ENCODE measurements at places on chromosomes 7 and 10.
A peak's percentile ranks its signal among the peaks of the same experiment; 100 is the strongest.

GRCh38 chr10:73229567-73229966 lies 17.5 kb downstream of the DNAJC9 start:
- no peak for DNase-seq

- no peak for DNase-seq
Measured at GRCh38 chr10:130439766-130440165, 303.6 kb downstream of the GLRX3 start.

GRCh38 chr7:88455696-88456095 lies 149.0 kb upstream of the STEAP4 start:
- DNase-seq = no peak

- DNase-seq = no peak
Measured at GRCh38 chr7:96415293-96415940, 93.5 kb upstream of the SLC25A13 start.

GRCh38 chr7:98107313-98107721 lies 655 bp downstream of the LMTK2 start:
- peak; percentile 18 for DNase-seq

DNA sequence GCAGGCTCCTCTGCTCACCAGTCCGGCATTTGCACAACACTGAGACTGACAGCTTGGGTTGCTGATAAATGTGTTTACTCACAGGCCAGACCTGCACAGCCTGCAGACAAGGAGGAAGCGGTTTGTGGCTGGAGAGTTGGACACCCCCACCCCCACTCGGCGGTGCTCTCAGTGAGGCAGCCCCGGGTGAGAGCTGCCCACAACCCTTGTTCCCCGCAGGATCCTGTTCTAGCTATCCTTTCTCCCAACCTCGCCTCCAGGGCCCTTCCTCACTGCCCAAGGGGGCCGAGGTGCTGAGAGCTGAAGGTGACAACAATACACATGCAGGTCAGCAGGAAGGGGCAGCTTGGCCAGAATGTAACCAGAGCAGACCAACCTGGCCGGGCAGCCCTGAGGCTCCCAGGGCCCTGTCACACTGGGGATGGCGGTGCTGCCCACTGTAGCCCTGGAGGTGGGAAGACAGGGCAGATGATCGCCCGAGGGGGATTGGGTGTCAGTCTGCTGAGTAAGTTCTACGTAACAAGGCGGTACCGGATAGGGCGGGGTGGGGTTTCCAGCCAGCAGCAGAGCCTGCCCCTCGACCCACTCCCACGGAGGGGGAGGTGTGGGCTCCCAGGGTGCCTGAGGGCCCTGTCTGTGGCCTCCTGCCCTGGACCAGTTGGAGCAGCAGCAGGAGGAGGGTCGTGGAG lies 2.1 kb upstream of the ADAM8 start:
- peak; percentile 67 for DNase-seq

- no peak for DNase-seq
Measured at GRCh38 chr7:17463511-17464085, 165.1 kb downstream of the AHR start.

DNA sequence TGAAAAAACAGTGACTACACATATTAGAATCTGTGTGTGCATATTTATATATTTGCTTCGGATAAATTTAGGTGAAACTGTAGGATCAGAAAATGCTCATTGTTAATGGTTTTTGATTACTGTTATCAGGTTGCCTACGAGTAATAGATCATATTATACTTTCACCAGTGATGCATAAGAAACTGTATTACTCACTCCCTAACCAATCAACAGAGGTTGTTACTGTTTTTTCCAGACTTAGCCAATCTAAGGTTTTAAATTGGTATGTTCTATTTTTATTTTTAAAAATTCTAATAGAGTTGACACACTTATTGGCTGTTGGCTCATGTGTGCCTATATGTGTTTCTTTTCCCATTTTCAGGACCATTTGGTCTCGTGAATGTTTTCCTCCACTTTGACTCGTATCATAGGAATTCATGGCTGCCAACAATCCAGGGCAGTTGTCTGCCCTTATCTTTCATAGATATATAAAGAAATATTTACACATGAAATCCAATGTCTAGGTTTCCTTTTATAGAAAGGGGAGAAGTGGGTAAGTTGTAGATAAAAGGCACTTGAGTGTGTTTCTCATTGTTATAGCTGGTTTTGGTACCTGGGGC lies 59.2 kb downstream of the ANLN start:
- DNase-seq = peak; percentile 70

DNA sequence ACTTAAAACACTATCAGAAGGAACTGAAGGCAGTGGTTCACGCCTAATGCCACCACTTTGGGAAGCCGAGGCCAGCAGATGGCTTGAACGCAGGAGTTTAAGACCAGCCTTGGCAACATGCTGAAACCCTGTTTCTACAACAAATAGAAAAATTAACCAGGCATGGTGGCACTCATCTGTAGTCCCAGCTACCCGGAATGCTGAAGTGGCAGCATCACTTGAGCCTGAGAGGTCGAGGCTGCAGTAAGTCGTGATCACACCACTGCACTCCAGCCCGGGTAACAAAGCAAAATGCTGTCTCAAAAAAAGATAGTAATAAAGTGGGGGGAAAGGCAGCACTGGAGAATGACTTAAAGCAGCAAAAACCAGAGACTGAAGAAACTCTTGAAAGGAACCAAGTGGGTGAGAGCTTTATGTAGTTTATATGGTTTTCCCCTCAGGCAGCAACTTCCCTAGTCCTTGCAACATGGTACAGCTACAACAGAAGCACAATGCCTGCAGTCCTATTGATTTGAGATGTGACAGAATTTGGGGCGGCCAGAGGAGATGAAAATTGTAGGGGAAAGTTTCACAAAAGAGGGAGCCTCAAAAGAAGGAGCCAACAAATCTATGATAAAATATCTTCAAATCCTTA lies 38.1 kb downstream of the GDI2 start:
- DNase-seq = no peak

GRCh38 chr10:14421941-14422340 lies 91.2 kb upstream of the FRMD4A start:
- DNase-seq = no peak

DNA sequence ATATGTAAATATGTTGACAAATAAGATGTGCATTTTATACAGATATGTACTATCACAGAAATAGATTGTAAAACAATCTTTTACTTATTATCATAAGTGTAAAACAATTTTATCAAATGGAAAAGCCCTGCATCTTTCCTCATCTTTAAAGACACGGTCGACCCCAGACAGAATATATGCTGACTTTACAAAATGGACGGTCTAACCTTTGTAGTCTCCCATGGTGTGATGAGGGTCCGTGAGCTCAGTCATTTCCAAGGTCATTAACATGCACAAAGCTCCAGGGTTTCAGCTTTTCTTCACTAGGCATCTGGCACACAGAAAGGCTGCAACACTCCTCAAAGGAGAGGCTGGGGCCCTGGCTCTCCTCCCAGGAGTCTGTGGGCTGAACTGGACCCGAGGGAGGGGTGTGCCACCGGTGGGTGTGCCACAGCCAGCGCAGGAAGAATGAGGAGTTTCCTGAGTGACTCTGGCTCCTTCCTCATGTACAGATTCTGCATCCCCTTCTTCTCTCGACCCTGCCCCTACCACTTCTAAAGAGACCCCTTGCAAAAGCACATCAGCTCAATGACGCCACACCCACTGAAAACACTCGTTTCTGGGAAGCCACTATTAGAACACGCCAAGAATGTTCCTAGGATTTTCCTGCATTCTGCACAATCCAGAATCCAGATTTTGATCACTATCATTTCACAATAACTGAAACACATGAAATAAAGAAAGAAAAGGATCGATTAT lies 26.2 kb upstream of the ABLIM1 start:
- peak; percentile 60 for DNase-seq

GRCh38 chr7:876972-877311 lies 588 bp downstream of the GET4 start:
- DNase-seq = peak; percentile 55

GRCh38 chr10:93181271-93182048 lies 107.8 kb downstream of the CYP26A1 start:
- no peak for DNase-seq

DNA sequence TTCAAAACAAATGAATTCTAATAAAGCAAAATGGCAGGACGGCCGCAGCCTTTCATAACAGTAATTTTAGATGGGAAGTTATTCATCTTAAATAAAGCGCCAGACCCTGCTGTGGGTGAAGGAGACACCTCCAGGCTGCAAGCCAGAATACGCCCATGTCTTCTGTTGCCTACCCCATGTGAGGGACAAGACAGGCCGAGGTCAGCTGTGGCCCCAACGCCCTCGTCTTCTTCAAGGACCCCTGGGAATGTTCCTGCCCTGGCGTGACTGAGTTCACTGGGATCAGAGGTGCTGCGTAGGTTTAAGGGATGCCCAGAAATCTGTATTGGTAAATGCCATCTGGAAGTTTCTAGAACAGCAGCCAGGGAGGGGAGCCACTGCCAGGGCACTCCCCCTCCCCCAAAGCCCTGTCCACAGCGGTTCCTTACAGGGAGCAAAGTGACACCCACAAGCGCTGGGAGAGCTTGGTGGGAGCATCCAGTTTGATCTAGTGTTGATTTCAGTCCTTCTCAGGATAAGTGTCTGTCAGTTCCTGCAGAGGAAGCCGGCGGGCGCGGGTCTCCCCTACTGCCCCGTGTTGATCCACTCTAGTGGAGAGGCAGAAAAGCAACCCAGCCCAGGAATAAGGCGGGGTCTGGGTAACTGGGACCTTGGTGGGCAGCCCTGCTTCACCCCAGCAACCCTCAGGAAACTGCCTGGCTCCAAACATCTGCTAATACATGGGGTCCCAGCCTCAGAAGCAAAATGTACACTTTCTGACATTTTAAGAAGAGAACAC lies 20.6 kb downstream of the PAPOLB start:
- no peak for DNase-seq

DNA sequence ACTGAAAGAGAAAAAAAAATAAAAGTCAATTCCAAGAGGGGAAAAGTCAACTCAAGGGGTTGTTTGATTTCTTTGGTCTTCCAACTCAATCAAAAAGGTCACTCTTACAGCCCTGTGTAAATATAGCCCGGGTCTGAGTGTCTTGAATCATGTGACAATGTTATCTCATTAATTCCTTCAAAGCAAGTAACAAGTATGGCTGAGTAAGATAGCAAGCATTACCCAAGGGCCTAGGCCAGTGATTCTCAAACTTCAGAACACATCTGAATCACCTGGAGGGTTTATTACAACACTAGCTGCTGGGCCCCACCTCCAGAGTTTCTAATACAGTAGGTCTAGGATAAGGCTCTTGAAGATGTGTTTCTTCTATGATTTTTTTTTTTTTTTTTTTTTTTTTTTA lies 125.0 kb downstream of the PRLHR start:
- no peak for DNase-seq

GRCh38 chr10:5589661-5590511 lies 65.1 kb downstream of the CALML3 start:
- peak; percentile 65 for DNase-seq

DNA sequence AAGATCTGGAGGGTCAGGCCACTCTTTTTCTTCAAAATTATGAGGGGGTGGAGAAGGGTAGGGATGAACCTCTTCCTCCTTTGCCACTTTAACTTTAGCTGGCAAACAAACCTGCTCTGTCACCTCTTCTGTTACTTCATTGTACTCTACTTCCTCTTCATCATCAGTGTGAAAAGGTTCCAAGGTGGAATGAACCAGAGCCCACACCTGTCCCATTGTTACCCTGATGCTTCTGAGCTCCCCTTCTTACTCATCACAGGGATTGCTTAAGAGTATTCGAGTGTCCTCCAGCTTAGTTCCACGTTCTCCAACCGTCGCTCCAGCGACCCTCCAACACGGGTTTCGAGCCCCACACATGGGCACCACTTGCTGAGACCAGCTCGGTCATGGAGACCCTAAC lies 5.2 kb downstream of the MRPS24 start:
- DNase-seq = no peak
